GM23338 (cell line): ENCODE measurements at places on chromosomes 16 and 17. TPM values are rescaled to one million over a fixed set of nuclear protein-coding genes. Genes with fewer than 3 reads are reported as not detected.

The E4F1 gene
- 42.0 and 45.5 TPM in 2 replicates for total RNA-seq

GRCh38 chr17:13253733-13254410 lies 236.0 kb upstream of the ELAC2 start:
- no peaks in the 10 kb centered on the region for H3K27me3 ChIP-seq
- H3K4me1 ChIP-seq = no peaks in the 10 kb centered on the region
- no peak overlapping the region for H3K4me3 ChIP-seq
- H3K27ac ChIP-seq = no peak overlapping the region

The SPATA20 gene
- 17.4 and 32.7 TPM in 2 replicates for total RNA-seq

DNA sequence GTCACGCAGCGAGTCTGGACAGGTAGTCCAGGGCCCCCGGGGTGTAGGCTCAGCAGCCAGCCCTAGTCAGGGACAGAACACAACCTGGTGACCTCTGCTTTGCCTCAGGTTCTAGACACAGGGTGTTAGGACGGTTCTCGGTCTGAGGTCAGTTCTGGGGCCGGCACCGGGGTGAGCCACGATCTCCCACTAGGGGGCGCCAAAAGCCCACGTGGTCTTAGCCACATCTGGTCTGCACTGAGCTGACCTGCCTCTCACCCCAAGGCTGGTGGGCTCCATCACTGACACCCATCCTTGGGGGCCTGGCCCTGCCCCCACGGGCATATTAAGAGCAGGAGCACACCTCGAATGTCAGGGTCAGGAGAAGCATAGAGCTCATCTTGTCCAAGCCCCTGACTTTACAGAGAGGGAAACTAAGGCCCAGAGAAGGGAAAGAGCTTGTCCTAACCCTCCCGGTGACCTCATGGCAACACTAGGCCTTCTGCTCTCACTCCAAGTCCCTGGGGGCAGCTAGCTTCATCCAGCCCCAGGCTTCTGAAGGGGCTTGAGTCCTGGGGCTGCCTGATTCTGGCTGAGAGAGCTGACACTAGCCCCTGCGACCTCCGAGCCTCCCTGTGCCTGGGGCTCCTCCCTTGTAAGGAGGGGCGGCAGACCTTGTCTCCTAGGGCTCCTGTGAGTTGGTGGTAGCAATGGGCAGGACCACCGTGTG lies 9.0 kb downstream of the SLC5A10 start:
- no peaks in the 10 kb centered on the region for H3K36me3 ChIP-seq
- H3K27ac ChIP-seq = no peak overlapping the region
- no peaks in the 10 kb centered on the region; the same call in 1 of the 2 replicates for H3K4me1 ChIP-seq
- H3K27me3 ChIP-seq = no peaks in the 10 kb centered on the region

DNA sequence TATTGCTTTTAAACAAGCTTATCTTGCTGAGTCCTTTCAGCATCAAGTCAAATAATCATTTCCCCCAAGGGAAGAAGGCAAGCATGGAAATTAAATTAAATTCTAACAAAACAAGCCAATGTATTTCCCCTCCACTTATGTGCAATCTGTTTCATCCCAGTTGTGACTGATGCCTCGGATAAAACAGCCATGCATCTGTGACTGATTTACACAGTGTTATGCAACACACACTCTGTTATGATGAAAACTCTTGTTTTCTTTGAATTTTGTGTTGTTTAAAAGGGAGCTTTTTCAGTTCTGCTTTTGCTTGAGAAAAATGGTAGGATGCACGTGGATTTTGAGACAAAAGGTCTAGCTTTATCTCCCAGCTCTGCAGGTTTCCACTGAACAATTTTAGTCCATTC lies 32.6 kb downstream of the TMEM100 start:
- no peak overlapping the region for H3K4me3 ChIP-seq
- H3K27ac ChIP-seq = no peak overlapping the region
- no peaks in the 10 kb centered on the region for H3K36me3 ChIP-seq
- H3K4me1 ChIP-seq = peaks cover 14% of the 10 kb centered on the region

DNA sequence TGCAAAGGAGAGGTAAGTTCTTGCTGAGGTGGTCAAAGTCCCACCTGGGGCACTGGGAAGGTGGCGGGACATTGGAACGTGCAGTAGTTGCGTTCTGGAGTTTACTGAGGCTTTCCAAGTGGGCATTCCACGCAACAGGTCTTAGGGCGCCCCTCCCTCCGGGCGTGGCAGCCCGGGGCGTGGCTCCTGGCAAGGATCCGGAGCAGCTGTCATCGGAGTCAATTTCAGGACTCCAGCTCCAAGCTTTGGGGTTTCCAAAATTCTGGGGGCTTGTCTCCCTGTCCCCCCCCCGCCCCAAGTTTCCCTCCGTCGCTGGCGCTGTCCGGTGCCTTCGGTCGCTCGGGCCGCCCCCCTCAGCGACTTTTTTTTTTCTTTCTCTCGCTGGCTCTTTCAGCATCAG lies 43.1 kb upstream of the AMZ2 start:
- H3K4me3 ChIP-seq = peak overlapping the region; percentile 84
- no peak overlapping the region for H3K27ac ChIP-seq
- H3K27me3 ChIP-seq = peaks cover 54% of the 10 kb centered on the region
- no peaks in the 10 kb centered on the region; the same call in none of the 2 replicates for H3K36me3 ChIP-seq
- DNase-seq = no peak

The PSME3IP1 gene
- 78.0 and 111 TPM in 2 replicates for total RNA-seq

- peaks cover 10% of the 10 kb centered on the region; the same call in 1 of the 2 replicates for H3K27me3 ChIP-seq
- H3K4me1 ChIP-seq = peaks cover 27% of the 10 kb centered on the region
- no peak overlapping the region for H3K27ac ChIP-seq
- no peak for DNase-seq
Measured at GRCh38 chr17:43721537-43722268, 36.9 kb downstream of the SOST start.

DNA sequence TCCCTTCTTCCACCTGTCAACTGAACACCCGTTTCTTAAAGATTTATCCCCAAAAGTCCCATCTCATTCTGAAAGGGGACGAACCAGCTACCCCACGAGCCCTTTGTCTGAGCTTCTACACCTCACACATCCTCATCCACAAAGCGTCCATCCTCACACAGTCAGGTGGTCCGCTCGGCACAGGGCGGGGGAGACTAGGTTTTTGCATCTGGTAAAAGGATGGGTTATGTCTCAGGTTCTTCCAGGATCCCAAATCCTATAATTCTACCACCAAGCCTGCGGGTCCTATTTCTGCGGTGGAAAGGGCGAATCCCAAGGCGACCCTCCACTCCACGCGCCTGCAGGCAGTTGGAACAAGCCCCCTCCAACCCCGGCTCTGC lies 458 bp downstream of the GFOD2 start:
- no peaks in the 10 kb centered on the region for H3K36me3 ChIP-seq
- no peak overlapping the region; the same call in 1 of the 2 replicates for H3K27ac ChIP-seq
- peak overlapping the region; percentile 93 for H3K4me3 ChIP-seq
- peak; percentile 57 for DNase-seq
- no peaks in the 10 kb centered on the region for H3K27me3 ChIP-seq

- H3K27ac ChIP-seq = 0 out of 2 replicates have a peak overlapping the region, but pooled peaks have one; percentile 21
- H3K4me1 ChIP-seq = peaks cover 7% of the 10 kb centered on the region; the same call in 1 of the 2 replicates
- no peak for DNase-seq
- H3K27me3 ChIP-seq = no peaks in the 10 kb centered on the region
Measured at GRCh38 chr17:693791-694638, 20.6 kb downstream of the VPS53 start.

DNA sequence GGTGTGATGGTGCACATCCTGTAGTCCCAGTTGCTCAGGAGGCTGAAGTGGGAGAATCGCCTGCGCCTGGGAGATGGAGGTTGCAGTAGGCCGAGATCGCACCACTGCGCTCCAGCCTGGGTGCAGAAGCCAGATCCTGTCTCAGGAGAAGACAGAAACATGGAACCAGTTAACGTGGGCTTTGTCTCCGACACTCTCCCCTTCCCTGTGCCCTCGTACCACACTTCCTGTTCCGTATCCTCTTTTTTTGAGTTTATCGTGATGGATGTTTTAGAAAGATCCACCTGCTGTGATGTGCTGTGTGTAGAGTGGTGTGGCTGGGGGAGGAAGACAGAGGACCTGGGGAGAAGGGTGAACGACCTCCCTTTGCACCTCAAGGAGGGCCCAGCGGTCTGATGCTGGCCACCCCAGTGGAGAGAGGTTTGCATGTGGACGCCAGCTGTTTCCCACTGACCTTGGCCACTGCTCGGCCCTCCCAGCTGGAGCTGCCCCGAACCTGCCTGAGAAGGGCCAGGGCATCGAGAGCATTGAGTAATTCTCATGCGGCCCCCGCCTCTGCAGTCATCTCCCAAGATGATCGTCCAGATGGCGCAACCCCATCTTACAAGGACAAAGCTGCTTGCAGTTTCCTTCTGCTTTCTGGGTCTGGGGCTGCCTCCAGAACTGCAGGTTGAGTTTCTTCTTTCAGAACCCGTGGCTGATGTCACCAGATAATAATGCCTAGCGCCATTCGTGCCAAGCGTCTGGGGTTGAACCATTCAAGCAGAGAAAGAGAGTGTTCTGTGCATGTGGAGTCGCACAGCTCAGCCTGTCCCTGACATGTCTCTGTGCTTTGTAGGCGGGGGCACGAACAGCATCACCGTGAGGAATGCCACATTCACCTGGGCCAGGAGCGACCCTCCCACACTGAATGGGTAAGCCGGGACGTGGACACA lies 126.3 kb downstream of the ABCC1 start:
- no peaks in the 10 kb centered on the region for H3K27me3 ChIP-seq
- peaks cover 16% of the 10 kb centered on the region; the same call in 1 of the 2 replicates for H3K36me3 ChIP-seq
- DNase-seq = no peak

GRCh38 chr17:44830359-44831288 lies 537 bp upstream of the GJC1 start:
- peak overlapping the region; percentile 91 for H3K27ac ChIP-seq
- H3K27me3 ChIP-seq = no peaks in the 10 kb centered on the region
- peak; percentile 92 for DNase-seq
- H3K4me3 ChIP-seq = peak overlapping the region; percentile 75

DNA sequence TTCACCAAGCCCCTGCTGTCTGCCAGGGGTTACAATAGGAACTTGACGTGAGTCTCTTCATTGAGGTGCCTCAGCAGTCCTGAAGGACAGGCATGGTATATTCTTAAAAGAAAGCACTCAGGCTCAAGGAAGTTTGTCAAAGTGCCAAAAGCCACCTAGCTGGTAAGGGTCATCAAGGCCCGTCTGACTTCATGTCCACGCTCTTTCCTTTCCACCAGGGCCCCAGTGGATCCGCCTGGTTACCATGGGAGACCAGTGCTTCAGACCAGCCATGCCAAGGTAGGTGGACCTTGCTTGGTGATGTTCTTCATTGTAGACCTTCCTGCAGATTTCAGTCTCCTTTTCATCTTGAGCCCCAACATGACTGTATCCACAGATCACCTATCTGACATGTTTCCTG lies 27.6 kb upstream of the CCL1 start:
- no peak overlapping the region for H3K4me3 ChIP-seq
- DNase-seq = no peak
- H3K27ac ChIP-seq = no peak overlapping the region
- no peaks in the 10 kb centered on the region for H3K36me3 ChIP-seq
- no peaks in the 10 kb centered on the region for H3K4me1 ChIP-seq

GRCh38 chr16:85724936-85725335 lies 26.0 kb downstream of the C16orf74 start:
- no peaks in the 10 kb centered on the region for H3K4me1 ChIP-seq
- no peak for DNase-seq
- no peaks in the 10 kb centered on the region for H3K27me3 ChIP-seq
- no peak overlapping the region for H3K27ac ChIP-seq
- H3K36me3 ChIP-seq = no peaks in the 10 kb centered on the region
- no peak overlapping the region for H3K4me3 ChIP-seq

The PRR14 gene
- 4.6 and 8.9 TPM in 2 replicates for total RNA-seq

DNA sequence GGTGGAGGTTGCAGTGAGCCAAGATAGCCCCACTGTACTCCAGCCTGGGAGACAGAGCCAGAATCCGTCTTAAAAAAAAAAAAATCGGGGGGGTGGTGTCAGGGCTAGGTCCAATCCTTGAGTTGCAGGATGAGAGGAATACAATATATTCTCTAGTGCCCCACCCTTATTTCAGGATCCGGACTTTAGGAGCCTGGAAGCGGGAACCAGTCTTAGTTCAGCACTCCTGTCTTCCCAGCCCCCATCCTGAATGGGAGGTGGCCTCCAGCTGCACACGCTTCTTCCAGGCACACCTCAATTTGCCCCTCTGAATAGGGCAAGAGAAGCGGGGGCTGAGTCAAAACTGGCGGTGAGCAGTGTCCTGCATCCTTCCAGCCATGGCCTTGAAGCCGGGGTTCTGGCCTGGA lies 1.6 kb downstream of the FHOD1 start:
- H3K36me3 ChIP-seq = no peaks in the 10 kb centered on the region; the same call in 1 of the 2 replicates
- peak overlapping the region; percentile 89 for H3K4me3 ChIP-seq
- no peak for DNase-seq
- H3K27me3 ChIP-seq = peaks cover 29% of the 10 kb centered on the region
- H3K4me1 ChIP-seq = peaks cover 33% of the 10 kb centered on the region

The CPHXL2 gene
- total RNA-seq = not detected in 2 replicates

The HOXB7 gene
- not detected in 2 replicates for total RNA-seq

- H3K4me3 ChIP-seq = no peak overlapping the region
- no peaks in the 10 kb centered on the region for H3K27me3 ChIP-seq
- no peak overlapping the region for H3K27ac ChIP-seq
- DNase-seq = no peak
- no peaks in the 10 kb centered on the region for H3K36me3 ChIP-seq
Measured at GRCh38 chr17:68357886-68358285, 66.6 kb downstream of the ARSG start.

GRCh38 chr16:11198375-11198774 lies 57.6 kb downstream of the SOCS1 start:
- peaks cover 26% of the 10 kb centered on the region for H3K4me1 ChIP-seq
- H3K27ac ChIP-seq = no peak overlapping the region
- no peak overlapping the region for H3K4me3 ChIP-seq
- H3K36me3 ChIP-seq = no peaks in the 10 kb centered on the region
- no peak for DNase-seq
- H3K27me3 ChIP-seq = no peaks in the 10 kb centered on the region

The NPIPB13 gene
- 2.2 and 7.6 TPM in 2 replicates for total RNA-seq

The C17orf50 gene
- 1.6 TPM in 1 of 2 replicates, not detected in the other for total RNA-seq

The AIPL1 gene
- total RNA-seq = 0.17 and 0.43 TPM in 2 replicates

DNA sequence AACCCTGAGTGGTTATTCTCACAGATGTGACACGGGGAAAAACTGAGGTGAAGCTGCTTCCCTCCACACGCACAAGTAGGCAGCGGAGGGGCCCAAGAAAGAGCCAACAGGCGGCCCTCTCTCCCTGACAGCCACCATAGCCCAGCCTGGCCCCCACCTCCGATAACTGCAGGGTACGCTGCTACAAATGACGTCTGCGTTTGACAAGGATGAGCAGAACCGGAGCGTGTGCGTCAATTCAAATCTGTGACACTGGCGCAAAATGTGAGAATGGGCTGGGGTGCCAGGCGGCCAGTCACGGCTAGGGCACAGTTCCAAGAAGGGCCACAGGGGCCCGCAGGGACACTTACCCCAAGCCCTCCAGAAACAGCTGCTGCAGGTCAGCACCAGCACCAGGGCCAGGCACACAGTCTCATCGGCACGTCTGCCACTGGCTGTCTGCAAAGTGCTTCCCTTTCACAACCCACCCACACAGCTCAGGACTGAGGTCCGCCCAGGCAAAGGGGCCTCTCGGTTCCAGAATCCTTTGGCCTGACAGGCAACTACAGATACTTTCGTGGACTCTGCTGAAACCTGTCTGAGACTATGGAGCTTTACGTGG lies 14.4 kb downstream of the AXIN1 start:
- 0 out of 2 replicates have a peak overlapping the region, but pooled peaks have one; percentile 32 for H3K27ac ChIP-seq
- H3K36me3 ChIP-seq = no peaks in the 10 kb centered on the region
- no peak overlapping the region for H3K4me3 ChIP-seq
- no peaks in the 10 kb centered on the region for H3K27me3 ChIP-seq
- no peaks in the 10 kb centered on the region for H3K4me1 ChIP-seq
- no peak for DNase-seq

GRCh38 chr17:17021194-17021863 lies 20.9 kb upstream of the MPRIP start:
- H3K36me3 ChIP-seq = no peaks in the 10 kb centered on the region
- no peaks in the 10 kb centered on the region for H3K4me1 ChIP-seq
- H3K27ac ChIP-seq = no peak overlapping the region
- no peaks in the 10 kb centered on the region for H3K27me3 ChIP-seq
- no peak for DNase-seq
- H3K4me3 ChIP-seq = no peak overlapping the region
